Hepatic stellate cell (primary cell): ENCODE measurements at places on chromosomes 6 and 20.

DNA sequence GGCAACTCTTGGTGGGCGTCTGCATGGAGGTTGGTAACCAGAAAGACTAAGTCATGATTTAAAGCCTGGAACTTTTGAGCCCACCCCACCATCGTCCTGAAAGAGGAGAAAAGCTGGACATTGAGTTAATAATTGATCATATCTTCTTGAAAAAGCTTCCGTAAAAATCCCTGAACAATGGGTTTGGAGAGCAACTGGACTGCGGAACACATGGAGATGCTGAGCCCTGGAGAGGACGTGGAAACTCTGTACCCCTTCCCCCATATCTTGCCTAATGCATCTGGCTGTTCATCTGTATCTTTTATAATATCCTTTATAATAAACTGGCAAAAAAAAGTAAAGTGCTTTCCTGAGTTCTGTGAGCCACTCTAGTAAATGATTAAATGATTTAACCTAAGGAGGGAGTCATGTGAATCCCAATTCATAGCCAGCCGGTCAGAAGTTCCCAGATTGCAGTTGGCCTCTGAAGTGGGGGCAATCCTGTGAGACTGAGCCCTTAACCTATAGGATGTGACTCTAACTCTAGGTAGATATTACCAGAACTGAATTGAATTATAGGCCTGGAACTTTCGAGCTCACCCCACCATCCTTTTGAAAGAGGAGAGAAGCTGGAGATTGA, 26.5 kb upstream of the LGSN start:
- DNase-seq = no peak

GRCh38 chr6:45704056-45704800, 311.4 kb downstream of the CLIC5 start:
- no peak for DNase-seq

GRCh38 chr6:148547110-148547509, 199.7 kb upstream of the UST start:
- no peak for DNase-seq

GRCh38 chr6:125931733-125932450, 24.7 kb upstream of the HINT3 start:
- DNase-seq = no peak

DNA sequence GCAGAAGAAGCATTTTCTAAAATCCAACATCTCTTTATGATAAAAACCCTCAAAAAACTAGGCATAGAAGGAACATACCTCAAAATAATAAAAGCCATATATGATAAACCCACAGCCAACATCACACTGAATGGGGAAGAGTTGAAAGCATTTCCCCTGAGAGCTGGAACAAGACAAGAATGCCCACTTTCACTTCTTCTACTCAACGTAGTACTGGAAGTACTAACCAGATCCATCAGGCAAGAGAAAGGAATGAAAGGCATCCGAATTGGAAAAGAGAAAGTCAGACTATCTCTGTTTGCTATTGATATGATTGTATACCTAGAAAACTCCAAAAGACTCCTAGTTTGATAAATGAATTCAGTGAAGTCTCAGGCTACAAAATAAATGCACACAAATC, 7.9 kb upstream of the CDK19 start:
- no peak for DNase-seq

GRCh38 chr6:31528821-31529328, at the start of gene MCCD1:
Gene MCCD1 (plus strand): TSS chr6:31528962. CDS start chr6:31529015, 53 bp downstream.
- DNase-seq = no peak

DNA sequence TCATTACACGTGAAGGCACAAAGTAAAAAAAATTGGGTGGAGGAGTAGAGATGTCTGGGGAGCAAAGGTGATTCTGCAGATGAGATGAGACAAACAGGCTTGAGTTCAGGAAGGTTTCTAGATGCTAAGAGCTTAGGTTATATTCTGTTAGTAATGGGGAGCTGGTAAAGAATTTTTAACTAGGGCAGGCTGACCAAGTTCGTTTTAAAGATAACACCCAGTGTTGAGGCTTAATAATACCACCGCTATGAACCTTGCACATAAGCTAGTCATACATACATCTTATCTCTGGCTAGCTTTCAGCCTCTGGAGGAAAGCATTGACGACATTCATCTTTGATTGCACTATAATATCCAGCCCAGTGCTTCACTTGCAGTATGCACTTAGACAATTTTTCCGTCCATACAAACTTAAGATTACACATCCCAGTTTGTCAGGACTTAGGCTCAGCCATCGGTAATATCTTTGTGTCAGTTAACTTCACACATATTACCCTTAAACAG, 12.1 kb downstream of the NHSL1 start:
- DNase-seq = no peak
